ENCODE measurements at places on chromosomes 6 and 20.

DNA sequence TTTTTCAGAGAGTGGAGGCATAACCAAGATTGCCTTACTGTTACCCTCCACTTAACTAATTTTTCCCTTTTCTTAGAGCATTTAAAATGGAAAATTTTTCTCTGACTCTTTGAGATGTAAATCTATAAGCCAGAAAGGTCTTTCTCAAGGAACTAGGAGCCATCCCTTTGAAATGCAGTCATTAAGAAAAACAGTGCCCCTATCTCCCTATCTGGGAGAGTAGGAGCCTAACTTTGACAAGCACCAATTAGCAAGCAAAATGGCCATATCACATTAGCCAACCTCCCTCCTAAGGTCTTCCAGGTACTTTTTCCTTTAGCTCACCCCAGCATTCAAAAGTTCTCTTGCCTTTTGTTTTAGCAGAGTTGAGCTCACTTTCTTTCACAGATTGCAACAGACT is 570.5 kb downstream of the EPHA7 start:
- no peak for DNase-seq
- H3K4me3 ChIP-seq: no peak overlapping the region
- H3K36me3 ChIP-seq: no peaks in the 10 kb centered on the region
- no peaks in the 10 kb centered on the region for H3K4me1 ChIP-seq
- H3K27me3 ChIP-seq: no peaks in the 10 kb centered on the region
- H3K27ac ChIP-seq: no peak overlapping the region

DNA sequence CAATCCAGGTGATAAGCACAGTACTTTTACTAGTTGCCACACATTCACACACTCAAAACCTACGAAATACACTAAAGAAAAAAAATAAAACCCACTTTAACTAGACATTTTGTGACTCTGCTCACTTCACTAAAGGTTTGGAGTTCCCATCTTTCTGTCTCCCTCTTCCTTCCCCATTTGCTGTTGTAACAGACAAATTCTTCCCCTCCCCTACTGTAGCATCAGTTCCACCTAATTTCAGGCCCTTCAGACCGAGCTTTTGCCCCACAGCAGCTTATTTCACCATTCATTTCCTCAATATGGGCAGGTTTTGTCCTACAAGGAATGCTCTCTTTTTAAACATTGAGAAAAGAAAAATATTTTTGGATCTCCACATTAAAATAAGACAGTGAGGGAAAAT is 31.3 kb upstream of the MRAP2 start:
- DNase-seq: no peak
- H3K27ac ChIP-seq: no peak overlapping the region
- no peaks in the 10 kb centered on the region for H3K36me3 ChIP-seq
- H3K4me1 ChIP-seq: no peaks in the 10 kb centered on the region
- no peaks in the 10 kb centered on the region for H3K27me3 ChIP-seq
- no peak overlapping the region for H3K4me3 ChIP-seq

- H3K4me3 ChIP-seq: peak overlapping the region; percentile 81
- peak; percentile 88 for DNase-seq
- H3K27ac ChIP-seq: no peak overlapping the region
- H3K4me1 ChIP-seq: peaks cover 2% of the 10 kb centered on the region
- no peaks in the 10 kb centered on the region for H3K36me3 ChIP-seq
Measured at GRCh38 chr6:130020907-130021629, 2.7 kb downstream of the L3MBTL3 start.

- H3K4me3 ChIP-seq: no peak overlapping the region
- DNase-seq: no peak
- H3K36me3 ChIP-seq: no peaks in the 10 kb centered on the region
- H3K27me3 ChIP-seq: no peaks in the 10 kb centered on the region
- no peaks in the 10 kb centered on the region for H3K4me1 ChIP-seq
Measured at GRCh38 chr6:135025775-135026174, 28.8 kb downstream of the HBS1L start.

DNA sequence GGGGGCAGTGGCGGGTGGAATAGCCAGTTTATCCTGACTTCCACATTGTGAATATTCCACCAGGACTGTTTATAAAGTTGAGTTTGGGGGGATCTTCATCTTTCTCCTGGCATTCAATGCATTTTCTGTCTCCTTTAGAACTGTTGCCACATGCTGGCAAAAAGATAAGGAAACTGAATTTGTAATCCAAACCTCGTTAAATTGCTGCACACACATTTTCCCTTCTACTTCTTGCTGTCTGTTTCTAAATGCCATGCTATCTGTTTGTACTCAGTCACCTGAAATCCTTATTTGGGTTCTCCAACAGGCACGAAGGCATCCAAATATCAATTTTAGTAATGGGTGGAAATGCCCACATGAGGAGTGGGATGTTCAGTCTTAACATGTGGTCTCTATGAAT is 180.2 kb upstream of the CCN2 start:
- H3K27me3 ChIP-seq: no peaks in the 10 kb centered on the region
- H3K4me3 ChIP-seq: no peak overlapping the region
- H3K4me1 ChIP-seq: peaks cover 24% of the 10 kb centered on the region
- H3K27ac ChIP-seq: peak overlapping the region; percentile 98

GRCh38 chr6:152087096-152087495 is 279.6 kb downstream of the ESR1 start:
- no peaks in the 10 kb centered on the region for H3K4me1 ChIP-seq
- H3K27ac ChIP-seq: no peak overlapping the region
- H3K4me3 ChIP-seq: no peak overlapping the region
- peak; percentile 74 for DNase-seq
- no peaks in the 10 kb centered on the region for H3K27me3 ChIP-seq

DNA sequence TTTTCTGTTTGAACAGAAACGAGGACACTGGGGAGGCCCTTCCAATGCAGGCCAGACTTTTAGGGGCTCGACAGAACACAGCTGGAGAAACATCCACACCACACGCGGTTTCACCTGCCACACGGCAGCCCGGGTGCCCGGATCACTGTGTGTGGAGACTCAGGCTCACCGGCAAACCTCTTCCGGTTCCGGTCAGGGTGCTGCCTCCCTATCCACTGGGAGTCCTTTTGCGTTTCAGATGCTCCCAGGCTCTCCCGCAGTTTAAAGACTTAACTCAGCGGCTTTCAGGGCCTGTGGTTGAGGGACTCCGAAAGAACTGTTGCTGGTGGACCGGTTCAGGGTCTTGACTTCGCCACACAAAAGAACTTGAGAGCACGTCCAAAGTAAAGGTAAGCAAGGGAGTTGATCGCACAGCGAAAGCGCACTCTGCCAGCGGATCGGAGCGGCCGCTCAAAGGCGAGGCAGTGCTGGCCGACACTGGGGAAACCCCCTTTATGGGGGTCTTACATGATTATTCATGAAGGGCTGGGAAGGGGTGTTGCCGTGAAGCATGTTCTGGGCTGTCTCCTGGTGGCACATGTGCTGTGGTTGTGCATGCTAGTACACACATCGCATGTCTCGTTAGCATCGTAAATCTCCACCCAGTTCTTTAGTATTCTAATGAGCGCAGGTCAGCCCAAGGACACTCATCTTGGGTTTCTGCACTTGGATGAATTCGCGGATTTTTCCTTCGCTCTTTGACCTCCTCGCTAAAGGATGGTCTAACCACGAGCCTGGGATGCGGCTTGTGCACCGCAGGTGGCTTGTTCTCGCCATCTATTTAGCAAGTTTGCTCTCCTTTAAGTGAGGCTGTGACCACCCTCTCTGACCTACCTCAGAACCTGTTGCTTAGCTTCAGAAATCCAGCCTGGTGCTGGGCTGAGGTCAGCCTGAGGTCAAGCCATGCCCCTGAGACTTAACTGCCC is 180.3 kb downstream of the CDH26 start:
- peak overlapping the region; percentile 50 for H3K4me3 ChIP-seq
- no peaks in the 10 kb centered on the region for H3K4me1 ChIP-seq
- H3K27me3 ChIP-seq: no peaks in the 10 kb centered on the region
- H3K36me3 ChIP-seq: no peaks in the 10 kb centered on the region

DNA sequence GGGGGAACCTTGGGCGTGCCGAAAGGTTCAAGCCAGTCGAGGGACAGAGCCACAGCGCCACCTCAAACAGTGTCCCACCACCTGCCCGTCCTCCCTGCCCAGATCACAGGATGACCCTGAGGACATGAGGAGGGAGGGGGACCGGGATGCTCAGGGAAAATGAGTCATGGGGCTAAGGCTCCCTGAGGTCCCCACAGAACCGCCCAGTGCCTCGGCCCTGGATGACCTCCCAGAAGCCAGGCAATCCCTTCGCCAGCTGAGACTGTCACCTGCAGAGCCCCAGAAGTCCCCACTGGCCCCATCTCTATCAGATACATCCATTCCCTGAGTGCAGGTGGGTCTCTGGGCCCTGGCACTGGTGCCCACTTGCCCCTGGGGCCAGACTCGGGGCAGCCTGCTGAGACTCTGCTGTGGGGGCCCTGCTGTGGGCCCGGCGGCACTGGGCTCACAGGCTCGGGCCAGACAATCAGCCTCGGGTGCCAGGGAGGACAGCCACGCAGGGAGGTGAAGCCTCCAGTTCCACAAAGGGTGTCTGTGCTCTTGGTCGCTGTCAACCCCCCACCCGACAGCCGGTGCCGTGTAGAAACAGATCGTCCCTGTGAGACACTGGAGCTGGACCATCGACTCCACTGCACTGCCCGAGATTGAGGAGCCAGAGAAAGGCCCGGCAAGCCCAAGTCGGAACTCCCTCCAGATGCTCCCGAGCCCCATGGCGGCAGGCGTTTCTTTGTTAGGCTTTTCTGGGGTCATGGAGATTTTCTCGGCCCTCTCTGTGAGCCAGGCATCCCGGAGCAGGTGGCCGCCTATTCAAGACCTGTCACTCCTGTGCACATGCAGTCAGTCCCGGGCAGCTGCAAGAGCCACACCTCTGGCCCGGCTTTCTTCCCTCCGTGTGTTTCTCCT is 26.1 kb downstream of the PXDC1 start:
- H3K36me3 ChIP-seq: peaks cover 22% of the 10 kb centered on the region
- no peaks in the 10 kb centered on the region for H3K27me3 ChIP-seq
- H3K4me1 ChIP-seq: no peaks in the 10 kb centered on the region

DNA sequence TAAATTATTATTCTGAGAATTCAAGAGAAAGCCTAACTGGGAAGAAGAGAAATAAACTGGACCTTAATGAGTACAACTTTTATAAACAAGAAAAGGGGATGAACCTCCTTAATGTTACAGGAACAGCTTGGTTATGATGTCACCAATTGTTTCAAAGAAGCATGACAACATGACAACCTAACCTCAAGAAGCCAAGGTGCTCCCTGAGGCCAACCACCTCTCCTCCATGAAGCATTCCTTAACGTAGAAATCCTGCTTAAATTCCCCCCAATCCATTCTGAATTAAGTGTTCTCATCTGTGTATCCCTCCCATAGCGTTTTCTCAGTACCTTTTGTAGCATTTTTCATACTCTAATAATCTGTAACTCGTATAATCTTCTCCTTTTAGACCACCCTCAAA is 1.7 kb downstream of the HBS1L start:
- H3K36me3 ChIP-seq: peaks cover 3% of the 10 kb centered on the region
- no peak overlapping the region for H3K27ac ChIP-seq
- peaks cover 6% of the 10 kb centered on the region for H3K4me1 ChIP-seq
- no peak for DNase-seq
- H3K27me3 ChIP-seq: no peaks in the 10 kb centered on the region
- H3K4me3 ChIP-seq: peak overlapping the region; percentile 16

DNA sequence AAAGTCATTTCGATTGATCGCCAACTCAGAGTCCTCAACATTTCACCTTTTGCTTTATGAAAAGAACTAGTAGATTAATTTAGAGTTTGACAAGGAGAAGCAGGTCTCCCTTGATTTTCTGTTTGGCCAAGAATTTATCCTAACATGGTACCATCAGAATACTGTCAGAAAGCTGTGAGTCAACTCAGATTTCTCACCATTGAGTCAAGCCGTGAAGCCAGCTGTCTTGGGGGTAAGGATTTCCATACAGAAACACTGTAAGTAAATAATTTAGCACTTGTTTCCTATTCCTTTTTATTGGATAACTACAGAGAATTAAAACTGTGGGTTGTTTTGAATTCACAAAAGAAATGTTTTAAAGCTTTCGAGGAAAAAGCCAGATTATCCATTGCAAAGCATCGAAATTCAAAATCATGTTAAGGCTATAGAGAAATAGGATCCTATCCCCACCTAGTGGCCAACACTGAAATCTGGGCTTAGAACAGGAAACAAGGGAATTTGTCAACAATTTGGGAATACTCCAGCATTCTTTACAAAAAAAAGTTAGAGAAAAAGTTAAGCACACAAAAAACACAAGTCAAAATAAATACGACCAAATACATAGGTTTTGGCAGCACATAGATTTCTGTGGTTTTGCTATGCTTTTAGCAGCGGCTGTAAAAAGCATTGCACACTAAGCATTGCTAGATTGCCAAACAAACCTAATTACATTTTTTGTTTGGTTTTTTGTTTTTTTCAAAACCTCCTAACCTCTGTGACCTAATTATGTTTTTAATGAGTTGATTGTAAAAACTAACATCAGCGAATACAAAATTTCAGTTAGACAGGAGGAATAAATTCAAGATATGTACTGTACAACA is 44.2 kb downstream of the COL11A2 start:
- H3K36me3 ChIP-seq: no peaks in the 10 kb centered on the region
- H3K27me3 ChIP-seq: peaks cover 2% of the 10 kb centered on the region
- DNase-seq: peak; percentile 76
- no peak overlapping the region for H3K4me3 ChIP-seq
- H3K27ac ChIP-seq: no peak overlapping the region

DNA sequence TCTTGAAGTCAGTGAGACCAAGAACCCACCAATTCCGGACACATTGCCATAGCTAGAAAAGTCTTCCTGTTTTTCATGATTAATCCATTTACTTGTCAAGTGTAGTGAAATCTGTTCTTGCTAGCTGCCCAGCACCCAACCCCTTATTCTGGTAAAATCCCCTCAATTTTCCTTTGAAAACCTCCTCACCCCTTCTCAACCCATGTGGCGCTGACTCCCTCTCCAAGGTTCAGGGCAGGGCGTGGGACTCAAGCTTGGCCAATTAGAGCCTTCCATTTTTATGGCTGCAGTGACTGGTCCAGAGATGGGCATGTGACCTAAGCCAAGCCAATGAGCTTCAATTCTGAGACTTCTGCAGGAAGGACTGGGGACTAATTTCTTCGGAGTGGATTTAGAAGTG is 9.8 kb upstream of the ZBP1 start:
- no peaks in the 10 kb centered on the region for H3K36me3 ChIP-seq
- no peak for DNase-seq
- no peaks in the 10 kb centered on the region for H3K27me3 ChIP-seq
- H3K4me1 ChIP-seq: no peaks in the 10 kb centered on the region
- H3K27ac ChIP-seq: no peak overlapping the region

- H3K27me3 ChIP-seq: no peaks in the 10 kb centered on the region
- peaks cover 3% of the 10 kb centered on the region for H3K4me1 ChIP-seq
- no peak overlapping the region for H3K27ac ChIP-seq
- no peak for DNase-seq
- no peaks in the 10 kb centered on the region for H3K36me3 ChIP-seq
Measured at GRCh38 chr6:2861060-2861821, 19.6 kb upstream of the SERPINB1 start.

GRCh38 chr20:58109918-58110635 is 118.4 kb downstream of the ANKRD60 start:
- H3K36me3 ChIP-seq: no peaks in the 10 kb centered on the region
- no peak overlapping the region for H3K4me3 ChIP-seq
- no peaks in the 10 kb centered on the region for H3K27me3 ChIP-seq
- peaks cover 21% of the 10 kb centered on the region for H3K4me1 ChIP-seq

GRCh38 chr6:4935975-4936680 is 67.7 kb downstream of the RPP40 start:
- no peak for DNase-seq
- H3K27me3 ChIP-seq: no peaks in the 10 kb centered on the region
- no peak overlapping the region for H3K4me3 ChIP-seq
- H3K4me1 ChIP-seq: peaks cover 3% of the 10 kb centered on the region
- H3K36me3 ChIP-seq: no peaks in the 10 kb centered on the region

GRCh38 chr6:98036344-98036923 is 753.4 kb upstream of the MMS22L start:
- no peak overlapping the region for H3K27ac ChIP-seq
- no peak for DNase-seq
- H3K4me1 ChIP-seq: no peaks in the 10 kb centered on the region
- H3K36me3 ChIP-seq: no peaks in the 10 kb centered on the region
